Sigmoid colon (tissue), 7 donors: ENCODE measurements at places on chromosomes 12 and 14. TPM values are rescaled to one million over a fixed set of nuclear protein-coding genes. Genes with fewer than 3 reads are reported as not detected.
A peak's percentile ranks its signal among the peaks of the same experiment; 100 is the strongest.

Gene NKX2-1
- polyA plus RNA-seq = not detected

DNA sequence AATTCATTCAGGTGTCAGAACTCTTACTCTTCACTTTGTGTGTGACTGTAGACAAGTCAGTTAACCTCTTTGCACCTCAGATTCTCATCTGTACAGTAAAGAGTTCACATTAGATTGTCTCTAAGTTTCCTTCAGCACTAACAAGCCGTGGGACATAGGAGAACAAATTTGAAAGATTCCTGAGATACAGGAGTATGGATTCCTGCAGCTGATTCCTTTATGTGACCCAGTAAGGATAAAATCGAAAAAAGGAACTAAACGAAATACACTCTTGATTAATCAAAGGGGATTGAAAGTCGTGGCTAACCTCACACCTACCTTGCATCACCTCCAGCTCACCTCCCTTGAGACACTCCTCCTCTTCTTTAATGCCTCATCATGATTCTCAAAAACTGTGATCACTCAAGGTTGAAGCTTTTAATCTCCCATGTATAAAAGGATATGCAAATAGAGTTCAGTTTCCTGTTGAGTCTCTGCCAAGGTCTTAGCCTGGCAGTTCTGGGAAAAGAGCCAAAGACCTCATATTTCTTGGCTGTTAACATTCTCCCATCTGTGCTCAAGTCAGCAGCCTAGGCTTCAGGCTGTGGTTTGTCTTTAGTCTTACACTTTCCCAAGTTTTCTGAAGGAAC is 156.6 kb downstream of the DAD1 start:
- no peak for DNase-seq

DNA sequence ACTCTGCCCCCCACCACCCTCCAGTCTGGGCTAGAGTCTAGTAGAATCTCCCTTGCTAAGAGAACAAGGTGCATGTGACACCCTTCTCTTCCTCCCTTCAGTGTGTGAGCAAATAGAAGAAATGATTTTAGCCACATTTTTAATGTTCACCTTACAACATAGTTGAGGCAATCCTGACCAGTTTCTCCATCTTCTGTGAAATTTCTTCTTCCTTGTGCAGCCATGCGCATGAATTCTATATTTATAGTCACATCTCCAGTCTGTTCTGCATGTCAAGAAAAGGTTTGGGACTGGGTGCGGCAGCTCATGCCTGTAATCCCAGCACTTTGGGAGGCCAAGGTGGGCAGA is 9.5 kb upstream of the LTA4H start:
- no peak for DNase-seq

Gene TCL1B
- not detected for polyA plus RNA-seq

Gene FMNL3
- polyA plus RNA-seq = 1.8 TPM

Gene GSC
- polyA plus RNA-seq = not detected

Gene GPRC5D
- polyA plus RNA-seq = 0.16 TPM

DNA sequence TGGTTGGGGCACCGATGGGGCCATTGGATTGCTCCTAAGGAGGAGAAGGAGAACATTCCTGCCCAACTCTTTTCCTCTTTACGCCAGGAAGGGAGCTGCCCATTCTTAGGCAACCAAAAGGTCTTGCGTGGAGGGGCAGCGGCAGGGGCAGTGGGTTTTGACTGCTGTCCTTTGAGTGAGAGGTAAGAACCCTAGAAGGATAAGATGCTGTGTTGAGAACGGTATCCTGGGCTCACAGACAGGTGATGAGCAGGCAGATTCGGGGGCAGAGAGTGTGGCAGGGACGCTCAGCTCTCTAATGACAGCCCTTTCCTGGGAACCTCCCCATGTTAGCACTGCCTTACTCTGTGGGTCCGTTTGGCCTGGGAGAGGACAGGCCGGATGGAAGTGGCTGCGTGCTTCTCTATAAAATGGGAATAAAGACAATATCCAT is 13.2 kb downstream of the LRTM2 start:
- peak; percentile 3 for DNase-seq

DNA sequence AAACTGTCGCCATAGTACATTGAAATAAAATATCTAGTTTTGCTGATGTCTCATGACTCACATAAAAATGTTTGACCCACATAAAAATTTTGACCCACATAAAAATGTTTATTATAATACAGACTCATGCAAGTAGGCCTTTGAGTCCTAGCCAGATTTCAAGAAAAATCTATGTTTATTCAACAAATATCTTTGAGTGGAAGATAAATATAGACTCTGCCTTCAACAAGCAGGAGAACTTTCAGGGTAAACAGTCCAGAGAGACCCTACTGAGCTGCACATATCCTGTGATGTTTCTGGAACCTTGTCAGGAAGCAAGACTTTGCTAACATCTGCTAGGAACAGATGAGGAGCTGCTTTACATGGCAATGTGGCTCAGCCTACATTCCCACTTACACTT is 283.1 kb downstream of the MDGA2 start:
- DNase-seq = no peak

DNA sequence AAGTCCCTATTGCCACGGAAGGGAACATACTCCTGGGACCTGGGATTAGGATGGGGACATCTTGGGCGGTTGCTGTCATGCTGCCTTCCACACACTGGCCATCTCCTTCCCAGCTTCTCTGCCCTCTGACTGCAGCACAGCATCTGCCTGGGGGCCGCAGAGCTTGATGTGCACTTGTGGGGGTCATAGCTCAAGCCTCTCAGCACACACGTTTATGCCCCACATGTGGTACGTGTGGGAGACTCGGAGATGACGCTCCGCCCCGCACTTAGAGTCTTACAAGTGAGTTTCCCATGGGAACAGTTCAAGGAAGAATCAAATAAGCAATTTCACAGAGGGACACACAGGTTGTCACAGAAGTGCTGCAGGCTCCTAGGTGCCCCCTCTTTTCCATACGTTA is 8.6 kb downstream of the ACADS start:
- no peak for DNase-seq

Gene TPH2
- not detected for polyA plus RNA-seq

Gene DCAF4
- polyA plus RNA-seq = 5.8 TPM

DNA sequence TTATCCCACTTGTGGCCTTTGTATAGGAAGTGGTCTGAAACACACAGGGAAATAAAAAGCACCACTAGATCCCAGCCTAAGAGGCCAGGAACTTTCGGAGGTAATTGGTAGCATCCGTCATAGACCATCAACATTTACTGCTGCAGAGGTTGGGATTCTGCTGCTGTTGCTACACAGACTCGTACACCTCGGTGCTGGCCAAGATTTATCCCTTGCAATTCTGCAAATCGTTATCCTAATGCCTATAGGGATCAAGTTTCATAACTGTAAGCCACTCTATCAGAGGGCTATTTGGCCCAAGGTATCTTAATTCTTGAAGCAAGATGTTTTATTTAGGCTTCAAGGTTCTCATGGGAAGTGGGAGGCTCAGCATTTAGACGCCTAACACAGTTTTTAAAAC is 913.6 kb downstream of the GALC start:
- no peak for DNase-seq

- DNase-seq = no peak
Measured at GRCh38 chr12:77349689-77350370, 284.5 kb upstream of the E2F7 start.

DNA sequence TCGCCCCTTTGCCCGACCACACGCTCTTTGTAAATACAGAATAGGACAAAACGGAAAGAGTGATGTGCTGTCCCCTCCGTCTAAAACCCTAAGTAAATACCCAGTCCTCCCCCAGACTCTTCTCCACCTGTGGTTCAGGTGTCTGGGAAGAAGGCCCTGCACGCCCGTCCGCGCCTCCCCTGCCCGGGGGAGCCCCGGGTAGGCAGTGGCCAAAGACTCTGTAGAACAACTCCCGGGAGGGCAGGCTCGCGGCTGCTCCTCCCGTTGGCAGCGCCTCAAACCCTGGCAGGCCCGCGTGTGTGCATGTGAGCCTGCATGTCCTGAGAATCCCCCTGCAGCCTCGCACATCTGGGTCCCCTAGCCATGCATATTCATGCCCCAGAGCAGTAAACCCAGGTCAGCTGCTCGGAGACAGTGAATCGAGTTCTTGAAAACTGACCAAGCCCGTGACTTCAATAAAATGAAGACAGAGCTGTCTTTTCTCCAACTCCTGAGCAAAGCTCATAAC is 165.8 kb downstream of the MON2 start:
- peak; percentile 79 for DNase-seq

- no peak for DNase-seq
Measured at GRCh38 chr14:90509403-90509802, 112.6 kb downstream of the CALM1 start.

DNA sequence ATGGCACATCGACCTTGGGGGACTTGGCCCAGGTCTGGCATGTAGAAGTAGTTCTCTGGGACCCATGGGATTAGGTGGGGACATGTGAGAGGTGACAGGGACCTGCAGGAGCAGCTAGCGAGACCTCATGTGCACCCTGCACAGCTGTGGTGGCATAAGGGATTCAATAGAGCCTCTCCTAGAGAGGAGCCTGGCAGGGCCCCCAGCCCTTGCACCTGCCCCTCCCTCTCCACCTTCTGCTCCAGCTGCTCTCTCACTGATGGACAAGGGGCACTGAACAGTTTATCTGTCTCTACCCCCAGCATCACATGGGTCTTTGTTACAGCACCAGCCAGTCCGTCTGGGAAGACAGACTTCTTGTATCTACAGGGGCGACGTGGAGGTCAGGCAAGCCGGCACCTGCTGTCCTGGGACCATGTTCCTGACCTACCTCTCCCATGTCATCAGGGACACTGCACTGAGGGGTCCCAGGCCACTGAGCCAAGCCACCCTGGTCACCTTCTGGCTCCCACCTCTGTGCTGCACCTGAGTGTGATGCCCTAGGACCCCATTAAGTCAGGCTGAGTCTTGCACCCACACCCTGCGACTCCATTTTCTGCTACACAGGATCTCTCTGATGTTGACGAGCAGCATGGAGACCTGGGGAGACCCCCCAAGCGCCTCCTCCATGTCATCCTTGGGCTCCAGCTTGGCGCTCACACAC is 32.6 kb downstream of the DDX11 start:
- no peak for DNase-seq

Gene ZNF26
- 5.5 TPM for polyA plus RNA-seq

Gene SLC10A1
- not detected for polyA plus RNA-seq

GRCh38 chr12:84955298-84955697 is 42.7 kb upstream of the SLC6A15 start:
- no peak for DNase-seq

DNA sequence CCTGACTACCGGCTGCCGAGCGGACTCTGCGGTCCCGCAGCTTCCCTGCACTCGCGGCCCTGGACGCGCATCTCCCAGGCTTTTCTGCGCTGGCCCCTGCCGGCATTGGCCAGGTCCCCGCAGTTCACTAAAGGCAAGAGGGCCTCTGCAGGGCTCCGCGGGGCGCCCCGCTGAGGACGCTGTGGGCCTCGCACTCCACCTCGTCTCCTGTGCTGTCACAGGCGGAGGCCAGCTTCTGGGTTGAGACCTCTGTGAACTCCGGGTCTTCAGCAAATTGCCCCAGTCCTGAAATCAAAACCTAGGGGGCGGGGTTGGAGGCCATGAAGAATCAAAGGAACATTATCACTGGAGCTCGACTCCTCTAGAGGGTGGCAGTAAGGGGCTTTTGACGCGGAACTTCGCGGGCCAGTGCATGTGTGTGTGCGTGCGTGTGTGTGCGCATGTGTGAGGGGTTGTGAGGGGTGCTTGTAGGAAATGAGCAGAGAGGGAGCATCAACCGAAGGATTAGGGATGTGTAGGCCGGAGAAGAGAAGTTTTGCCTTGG is 68.5 kb upstream of the CAPRIN2 start:
- no peak for DNase-seq

DNA sequence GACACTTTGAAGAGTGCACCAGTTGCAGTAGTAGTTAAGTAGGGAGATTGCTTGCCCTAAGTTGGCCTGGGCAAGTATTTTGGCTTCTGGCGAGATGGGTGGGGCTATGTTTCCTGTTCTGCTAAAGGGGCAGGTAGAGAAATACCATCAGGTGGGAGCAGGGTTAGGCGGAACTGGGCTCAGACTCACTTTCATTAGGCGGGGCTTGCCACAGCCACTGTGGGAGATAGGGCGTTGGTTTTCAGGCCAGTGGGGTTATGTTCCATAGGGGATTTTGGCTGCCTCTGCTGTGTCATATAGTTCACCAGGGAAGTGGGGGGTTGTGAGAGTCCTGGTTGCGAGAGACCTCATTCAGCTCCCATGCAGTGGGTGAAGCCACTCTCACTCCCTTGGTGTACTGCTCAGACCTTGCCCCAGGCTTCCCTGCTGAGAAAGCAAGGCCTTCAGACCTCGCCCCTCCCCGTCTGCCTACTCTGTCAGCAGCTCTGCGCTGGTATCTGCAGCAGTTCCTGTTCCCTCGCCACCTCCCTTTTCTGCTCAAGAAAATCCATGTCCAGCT is 43.3 kb downstream of the AEBP2 start:
- no peak for DNase-seq

- DNase-seq = no peak
Measured at GRCh38 chr12:105640761-105641160, 310.3 kb downstream of the C12orf75 start.

Gene C12orf60
- 0.96 TPM for polyA plus RNA-seq
